ENCODE measurements at places on chromosomes 4 and X.

- DNase-seq = no peak
These were observed 186.3 kb upstream of the INTU start for GRCh38 chr4:127446427-127446885.

- DNase-seq = no peak
These were observed 51.0 kb downstream of the FAT4 start for GRCh38 chr4:125365731-125366130.

DNA sequence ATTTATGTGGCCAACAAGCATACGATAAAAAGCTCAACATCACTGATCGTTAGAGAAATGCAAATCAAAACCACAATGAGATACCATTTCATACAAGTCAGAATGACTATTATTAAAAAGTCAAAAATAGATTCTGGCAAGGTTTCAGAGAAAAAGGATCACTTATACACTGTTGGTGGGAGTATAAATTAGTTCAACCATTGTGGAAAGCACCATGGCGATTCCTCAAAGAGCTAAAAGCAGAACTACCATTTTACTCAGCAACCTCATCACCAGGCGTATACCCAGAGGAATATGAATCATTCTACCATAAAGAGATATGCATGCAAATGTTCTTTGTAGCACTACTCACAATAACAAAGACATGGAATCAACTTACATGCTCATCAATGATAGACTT lies 478.7 kb upstream of the GALNTL6 start:
- DNase-seq = no peak

DNA sequence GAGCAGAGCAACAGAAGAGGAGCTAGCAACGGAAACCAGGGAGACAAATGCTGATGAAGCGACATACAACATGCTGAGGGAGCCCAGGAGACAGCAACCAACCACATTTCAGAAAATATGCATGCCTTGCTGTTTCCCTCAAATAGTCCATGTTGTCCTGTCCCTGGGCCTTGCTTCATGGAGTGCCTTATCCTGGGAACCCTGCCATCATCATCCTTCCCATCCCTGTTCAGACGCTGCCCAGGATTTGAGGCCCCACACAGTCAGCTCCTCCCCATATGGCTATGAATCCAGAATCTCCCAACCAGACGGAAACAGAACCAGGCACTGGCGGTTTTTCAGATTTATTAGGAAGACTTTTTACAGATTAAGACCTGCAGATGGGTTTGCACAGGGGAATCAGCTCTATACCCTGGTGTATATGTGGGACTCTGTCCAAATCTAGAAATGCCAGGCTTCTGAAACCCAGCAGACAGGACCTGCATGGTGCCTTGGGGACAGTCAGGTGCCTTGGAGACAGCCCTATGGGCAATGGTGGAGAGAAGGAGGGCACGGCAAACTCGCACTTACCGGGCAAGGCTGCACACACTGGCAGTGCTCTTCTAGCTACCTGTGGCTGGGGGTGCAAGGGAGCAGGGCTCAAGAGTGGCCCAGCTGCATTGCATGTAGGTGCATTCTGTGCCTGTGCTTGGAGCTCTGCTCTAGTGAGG lies 199.7 kb upstream of the MAMLD1 start:
- no peak for DNase-seq

DNA sequence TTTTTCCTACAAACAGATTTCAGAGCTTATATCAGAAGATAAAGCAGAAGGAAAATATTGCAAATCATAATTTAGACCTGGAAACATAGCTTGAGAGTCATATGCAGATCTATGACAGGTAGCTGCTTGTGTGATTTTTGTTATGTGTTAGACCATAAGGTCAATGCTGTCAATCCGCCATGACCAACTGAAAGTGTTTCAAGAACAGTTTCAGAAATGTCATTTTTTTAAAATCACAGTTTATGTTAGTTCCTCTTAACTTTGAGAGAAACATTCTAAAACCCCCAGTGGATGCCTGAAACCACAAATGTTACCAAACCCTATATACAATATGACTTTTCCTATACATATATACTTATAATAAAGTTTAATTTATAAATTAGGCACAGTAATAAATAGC lies 391.3 kb upstream of the FAM241A start:
- DNase-seq = no peak

DNA sequence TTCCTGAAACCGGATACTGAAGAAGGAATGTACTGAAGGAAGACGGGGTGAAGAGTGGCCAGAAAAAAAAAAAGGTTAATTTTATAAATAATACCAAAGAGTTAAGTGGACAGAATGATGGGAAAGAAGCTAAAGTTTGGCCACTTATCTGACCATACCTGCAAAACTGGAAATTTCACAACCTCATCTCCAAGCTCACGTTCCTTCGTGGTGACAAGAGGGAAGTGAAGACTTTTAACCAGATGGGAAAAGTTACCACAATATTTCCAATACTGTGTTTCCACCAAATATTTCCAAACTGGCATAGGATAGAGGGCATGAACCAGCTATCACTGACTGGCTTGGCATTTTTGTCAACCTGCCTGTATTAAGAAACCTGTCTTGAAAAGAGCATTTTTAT lies 56.4 kb downstream of the MAML3 start:
- no peak for DNase-seq

DNA sequence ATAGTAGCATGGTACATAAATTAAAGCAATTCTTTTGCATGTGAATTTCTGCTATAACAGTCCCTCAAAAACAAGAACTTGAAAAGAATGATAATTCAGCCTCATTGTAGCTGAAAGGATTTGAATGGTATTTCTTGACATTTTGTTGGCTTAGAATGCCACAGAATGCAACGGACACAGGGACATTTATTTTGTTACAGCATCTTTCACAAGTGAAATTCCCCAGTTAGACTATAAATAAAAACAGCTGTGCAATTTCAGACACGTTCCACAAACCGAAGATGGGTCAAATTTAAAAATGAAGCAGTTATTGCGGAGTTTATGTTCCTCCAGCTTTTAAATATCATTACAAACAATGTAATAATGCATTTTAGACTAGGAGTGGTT lies 82.8 kb upstream of the AMELX start:
- no peak for DNase-seq

DNA sequence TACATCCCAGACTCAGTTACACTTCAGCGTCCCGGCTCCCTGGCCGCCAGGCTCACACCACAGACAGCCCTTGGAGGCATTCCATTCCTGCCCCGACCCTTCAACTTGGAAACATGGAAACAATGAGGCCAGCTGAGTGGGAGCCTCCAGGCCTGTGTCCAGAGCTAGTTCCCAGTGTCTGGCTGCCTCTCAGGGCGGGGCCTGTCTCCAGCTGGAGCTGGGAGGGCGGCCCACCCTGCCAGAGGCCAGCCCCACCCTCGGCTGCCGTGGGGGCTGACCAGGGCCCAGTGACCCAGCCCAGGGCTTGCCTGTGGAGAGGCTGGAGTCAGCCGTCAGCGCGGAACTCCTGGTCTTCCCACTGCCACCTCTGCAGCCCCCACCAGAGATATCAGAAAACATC lies 37.4 kb upstream of the SPON2 start:
- no peak for DNase-seq

GRCh38 chr4:14272206-14272605 lies 644.7 kb upstream of the BOD1L1 start:
- no peak for DNase-seq

DNA sequence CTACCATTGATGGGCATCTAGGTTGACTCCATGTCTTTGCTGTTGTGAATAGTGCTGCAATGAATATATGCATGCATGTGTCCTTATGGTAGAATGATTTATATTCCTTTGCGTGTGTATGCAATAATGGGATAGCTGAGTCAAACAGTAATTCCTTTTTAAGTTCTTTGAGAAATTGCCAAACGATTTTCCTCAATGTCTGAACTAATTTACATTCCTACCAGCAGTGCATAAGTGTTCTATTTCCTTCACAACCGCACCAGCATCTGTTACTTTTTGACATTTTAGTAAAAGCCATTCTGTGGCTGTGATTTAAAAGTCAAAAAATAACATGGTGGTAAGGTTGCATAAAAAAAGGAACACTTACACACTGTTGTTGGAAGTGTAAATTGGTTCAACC lies 103.1 kb upstream of the FAM47B start:
- DNase-seq = no peak
